ENCODE measurements at places on chromosomes 4 and X.

- no peak for DNase-seq
Measured at GRCh38 chr4:145154573-145154972, 25.8 kb downstream of the OTUD4 start.

GRCh38 chrX:32798990-32799389 lies 412.4 kb downstream of the DMD start:
- DNase-seq, result no peak

DNA sequence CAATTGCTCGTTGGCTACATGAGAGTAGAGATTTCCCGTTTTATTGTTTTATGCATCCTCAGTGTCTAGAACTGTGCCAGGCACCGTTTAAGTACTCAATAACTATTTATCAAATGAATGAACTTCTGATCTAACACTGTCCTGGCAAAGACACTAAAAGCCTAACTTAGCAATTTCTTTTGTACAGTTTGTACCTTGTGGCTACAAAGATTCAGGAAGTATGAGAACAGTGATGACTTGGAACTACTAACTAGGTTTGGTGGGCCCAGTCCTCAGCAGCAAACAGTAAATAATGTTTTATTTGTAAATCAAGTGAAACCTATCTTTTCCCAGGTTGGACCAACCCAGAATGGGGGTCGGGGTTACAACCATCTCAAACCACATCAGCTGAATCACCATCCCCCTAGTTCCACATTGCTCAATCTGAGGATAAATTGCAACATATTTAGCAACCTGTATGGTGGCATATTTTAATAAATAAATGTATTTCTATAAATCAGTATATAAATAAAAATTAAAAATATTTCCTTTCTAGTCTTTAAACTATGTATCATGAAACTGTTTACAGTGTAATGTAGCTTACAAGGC lies 12.3 kb upstream of the SCRG1 start:
- DNase-seq, result no peak

DNA sequence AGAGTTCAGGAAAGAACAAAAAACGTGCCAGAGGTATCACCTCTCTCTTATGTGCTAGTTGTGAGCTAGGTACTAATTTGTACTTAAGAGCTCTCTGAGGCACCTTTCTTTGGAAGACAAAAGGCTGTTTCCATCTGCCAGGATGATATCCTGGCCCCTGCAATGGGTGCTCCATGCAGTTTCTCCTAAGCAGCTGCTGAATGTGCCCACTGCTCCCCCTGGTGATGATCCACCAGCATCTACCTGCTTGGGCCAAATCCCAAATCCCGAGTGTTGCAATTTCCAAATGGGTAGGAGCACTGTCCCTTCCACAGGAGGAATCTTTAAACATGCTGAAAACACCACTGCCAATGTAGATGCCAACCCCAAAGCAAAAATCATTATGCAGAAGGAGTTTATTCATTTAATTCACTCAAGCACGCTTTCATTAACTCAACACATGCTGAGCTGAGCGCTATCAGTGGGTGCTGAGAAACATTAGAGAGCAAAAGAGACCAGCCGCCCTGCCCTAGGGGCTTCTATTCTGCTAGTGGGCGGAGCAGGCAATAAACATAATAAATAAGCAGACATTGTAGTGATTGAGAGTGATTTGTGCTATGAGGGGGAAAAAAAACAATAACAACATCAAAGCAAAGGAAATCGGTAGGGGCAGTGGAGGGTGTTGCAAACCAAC lies 69.6 kb upstream of the C4orf50 start:
- peak; percentile 64 for DNase-seq

DNA sequence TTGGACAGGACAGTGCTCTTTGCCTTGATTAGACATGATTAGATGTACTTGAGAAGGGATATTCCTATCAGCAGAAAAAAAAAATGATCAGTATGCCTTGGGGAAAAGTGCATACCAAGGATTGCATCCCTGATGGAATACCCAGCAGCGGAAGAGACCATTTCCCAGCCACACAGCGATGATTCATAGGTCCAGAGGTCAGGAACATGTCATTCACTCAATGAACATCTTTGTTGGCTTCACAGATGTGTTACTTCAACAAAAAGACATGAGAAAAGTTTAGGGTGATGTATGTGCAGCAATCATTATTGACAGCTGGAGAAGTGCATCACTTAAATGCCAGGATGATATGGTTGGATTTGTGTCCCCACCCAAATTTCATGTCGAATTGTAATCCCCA lies 293.5 kb downstream of the ZNF674 start:
- DNase-seq, result no peak

GRCh38 chrX:36364262-36364661 lies 444.7 kb downstream of the CFAP47 start:
- DNase-seq, result no peak

- no peak for DNase-seq
Measured at GRCh38 chr4:37450309-37450708, 205.8 kb downstream of the NWD2 start.

DNA sequence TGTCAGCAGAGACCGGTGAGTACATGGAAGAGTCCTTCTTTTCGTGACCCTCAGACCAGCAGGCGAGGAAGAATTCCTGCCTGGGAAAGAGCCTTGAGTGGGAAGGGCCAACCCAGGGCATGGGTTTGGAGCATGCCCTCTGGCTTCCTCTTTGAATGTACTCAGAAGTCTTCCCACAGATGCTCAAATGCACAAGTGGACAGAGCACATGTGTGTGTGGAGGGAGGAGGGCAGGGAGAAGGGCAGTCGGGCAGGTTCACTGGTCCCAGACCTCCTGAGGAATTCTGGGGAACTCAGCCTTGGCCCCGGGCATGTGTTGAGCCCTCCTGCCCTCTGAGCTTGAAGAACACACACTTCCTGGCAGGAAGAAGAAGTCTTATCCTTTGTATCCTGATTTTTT lies 63.2 kb upstream of the HELT start:
- no peak for DNase-seq

DNA sequence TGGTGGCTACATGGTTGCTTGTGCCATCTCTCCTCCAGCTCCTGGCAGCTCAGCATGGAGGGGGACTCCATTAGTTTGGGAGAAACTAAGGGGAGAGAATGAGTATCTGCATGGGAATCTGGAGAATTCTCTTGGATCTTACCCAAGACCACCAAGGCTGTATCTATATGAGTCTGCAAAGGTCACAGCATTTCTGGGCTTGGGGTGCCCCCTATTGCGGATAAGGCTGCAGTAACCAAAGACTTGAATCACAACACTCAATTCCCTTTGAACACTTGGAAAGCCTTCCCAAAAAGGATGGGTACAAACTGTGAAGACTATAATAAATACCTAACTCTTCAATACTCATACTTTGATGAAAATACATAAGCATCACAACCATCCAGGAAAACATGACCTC lies 623.5 kb upstream of the NR3C2 start:
- no peak for DNase-seq

GRCh38 chr4:74675673-74676279 lies 118.5 kb downstream of the BTC start:
- no peak for DNase-seq

DNA sequence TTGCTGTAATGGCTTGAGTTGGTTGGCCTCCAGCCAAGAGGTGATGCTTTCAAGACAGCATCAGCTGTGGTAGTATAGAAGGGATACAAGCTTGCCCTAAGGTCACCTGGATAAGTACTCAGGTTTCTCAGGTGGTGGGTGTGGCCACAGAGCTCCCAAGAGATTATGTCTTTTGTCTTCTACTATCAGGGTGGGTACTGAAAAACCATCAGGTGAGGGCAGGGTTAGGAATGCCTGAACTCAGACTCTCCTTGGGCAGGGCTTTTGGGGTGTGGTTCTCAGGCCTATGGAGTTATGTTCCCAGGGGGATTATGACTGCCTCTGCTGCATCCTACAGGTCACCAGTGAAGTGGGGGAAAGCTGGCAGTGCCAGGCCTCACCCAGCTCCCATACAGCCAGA lies 654.6 kb upstream of the GALNT7 start:
- no peak for DNase-seq

Measured in NCI-H1694 (cell line).